Heart left ventricle (tissue), 16 donors: ENCODE measurements at places on chromosomes 5 and 9. TPM values are rescaled to one million over a fixed set of nuclear protein-coding genes. Genes with fewer than 3 reads are reported as not detected.

The FOXD1 gene
- 0.18 TPM for total RNA-seq

The OGN gene
- 9.6 TPM for total RNA-seq

The CCL27 gene
- not detected for total RNA-seq

The PCAT7 gene
- total RNA-seq: not detected
